Stomach (tissue), 19 donors: ENCODE measurements at places on chromosomes 2 and 18. TPM values are rescaled to one million over a fixed set of nuclear protein-coding genes. Genes with fewer than 3 reads are reported as not detected.

DNA sequence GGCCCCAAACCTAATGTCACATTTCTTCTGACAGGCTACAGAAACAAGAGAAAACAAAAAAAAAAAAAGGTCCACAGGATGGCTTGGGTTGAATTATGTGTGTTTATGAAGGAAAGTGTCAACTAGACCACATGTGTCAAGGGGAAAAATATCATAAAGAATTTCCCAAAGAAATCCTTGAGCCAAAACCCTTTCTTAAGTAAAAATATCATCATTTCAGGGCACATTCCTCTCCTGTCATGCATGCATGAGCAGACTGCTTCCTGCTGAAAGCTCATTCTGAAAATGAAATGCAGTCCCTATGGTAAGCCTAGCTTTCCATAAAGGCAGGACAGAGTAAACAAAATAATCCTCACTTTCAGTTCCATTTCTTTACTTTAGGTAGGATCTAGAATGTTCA lies 85.7 kb upstream of the RBBP8 start:
- DNase-seq: no peak

GRCh38 chr18:26277374-26277773 lies 51.1 kb downstream of the TAF4B start:
- DNase-seq: no peak

DNA sequence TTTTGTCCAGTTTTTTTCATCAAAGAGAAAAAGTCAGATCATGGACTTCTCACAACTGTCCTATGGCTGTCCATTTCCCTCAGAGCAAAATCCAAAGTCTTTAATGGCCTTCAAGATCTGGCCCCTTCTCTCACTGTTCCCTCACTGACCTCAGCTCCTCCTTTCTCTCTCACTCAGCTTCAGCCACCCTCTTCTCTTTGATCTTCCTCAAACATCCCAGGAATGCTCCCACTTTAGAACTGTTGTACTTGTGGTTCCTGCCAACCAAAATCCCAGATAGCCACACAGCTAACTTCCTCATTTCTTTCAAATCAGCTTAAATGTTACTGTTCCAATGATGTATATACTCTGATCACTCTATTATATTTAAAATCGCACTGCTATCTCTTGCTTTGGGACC lies 82.9 kb downstream of the NUP35 start:
- no peak for DNase-seq

The FHL2 gene
- total RNA-seq: 42.6 TPM

The LIMS2 gene
- total RNA-seq: 52.5 TPM

DNA sequence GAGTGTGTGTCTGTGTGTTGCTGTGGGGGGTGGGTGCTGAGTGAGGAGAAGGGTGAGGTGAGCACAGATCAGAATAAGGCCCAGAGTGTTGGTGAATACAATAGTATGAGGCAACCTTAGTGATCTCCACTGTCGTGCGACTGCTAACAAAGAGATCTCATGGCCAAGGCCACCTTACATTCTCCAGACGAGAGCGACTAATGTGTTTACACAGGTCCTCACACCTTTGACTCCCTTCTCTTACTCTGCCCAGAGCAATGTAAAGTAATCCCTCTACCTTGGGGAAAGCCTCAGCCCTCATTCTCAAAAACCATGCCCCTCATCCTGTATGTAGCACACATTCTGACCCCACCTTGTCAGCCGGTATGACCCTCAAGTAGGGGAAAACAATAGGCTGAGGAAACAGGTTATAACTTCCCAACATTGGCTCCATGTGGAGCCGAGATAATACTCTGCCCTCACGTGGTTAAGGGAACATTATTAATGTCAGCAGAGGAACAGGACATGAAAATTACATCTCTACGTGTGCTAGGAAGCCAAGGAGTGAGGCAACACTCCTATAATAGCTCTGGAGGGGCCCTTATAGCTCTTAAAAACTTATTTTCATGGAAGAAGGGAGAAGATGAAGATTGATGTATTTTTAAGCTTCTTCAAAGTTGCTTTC lies 323.0 kb upstream of the NT5C1B start:
- no peak for DNase-seq

The AQP12B gene
- total RNA-seq: not detected

GRCh38 chr2:158098178-158098577 lies 3.5 kb upstream of the UPP2 start:
- DNase-seq: no peak

DNA sequence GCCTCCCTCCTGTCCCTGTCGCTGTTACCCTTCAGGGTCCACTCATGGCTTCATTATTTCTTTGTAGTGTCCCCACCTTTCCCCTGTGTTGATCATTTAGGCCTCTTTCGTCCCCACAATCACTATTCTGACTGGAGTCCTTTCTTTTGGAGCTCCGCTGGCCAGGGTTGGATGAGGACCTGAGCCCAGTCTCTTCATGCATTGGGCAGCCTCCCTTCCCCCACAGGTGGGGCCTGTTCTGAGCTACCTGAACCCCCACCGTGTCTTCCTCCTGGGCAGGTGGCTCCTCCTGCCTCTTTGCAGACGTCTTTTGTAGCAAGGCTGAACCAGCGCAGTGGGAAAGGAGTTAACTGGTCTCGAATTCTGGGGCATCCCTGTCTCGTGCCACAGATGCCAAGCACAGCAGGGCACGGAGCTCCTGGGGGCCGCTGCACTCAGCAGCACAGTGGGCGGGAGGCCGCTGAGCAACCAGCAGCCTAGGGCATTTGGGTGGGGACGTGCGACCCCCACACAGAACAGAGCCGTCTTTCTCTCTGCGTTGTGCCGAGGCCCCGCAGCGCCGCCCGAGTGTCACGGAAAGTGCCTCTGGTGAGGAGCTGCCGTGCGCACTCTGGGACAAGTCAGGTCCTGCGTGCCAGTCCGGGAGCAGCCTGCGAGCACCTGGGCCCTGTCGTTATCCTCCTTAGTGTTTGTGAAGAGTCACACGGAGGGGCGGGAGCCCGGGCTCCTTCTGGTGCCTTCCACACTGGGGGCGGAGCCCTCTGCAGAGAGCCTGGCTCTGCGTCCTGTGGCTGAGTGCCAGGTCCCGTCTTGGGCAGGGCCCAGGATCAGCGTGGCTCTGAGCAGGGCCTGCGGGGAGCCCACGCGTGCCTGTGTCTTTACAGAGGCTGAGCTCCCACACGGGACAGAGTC lies 130.1 kb downstream of the NFATC1 start:
- peak; percentile 75 for DNase-seq

DNA sequence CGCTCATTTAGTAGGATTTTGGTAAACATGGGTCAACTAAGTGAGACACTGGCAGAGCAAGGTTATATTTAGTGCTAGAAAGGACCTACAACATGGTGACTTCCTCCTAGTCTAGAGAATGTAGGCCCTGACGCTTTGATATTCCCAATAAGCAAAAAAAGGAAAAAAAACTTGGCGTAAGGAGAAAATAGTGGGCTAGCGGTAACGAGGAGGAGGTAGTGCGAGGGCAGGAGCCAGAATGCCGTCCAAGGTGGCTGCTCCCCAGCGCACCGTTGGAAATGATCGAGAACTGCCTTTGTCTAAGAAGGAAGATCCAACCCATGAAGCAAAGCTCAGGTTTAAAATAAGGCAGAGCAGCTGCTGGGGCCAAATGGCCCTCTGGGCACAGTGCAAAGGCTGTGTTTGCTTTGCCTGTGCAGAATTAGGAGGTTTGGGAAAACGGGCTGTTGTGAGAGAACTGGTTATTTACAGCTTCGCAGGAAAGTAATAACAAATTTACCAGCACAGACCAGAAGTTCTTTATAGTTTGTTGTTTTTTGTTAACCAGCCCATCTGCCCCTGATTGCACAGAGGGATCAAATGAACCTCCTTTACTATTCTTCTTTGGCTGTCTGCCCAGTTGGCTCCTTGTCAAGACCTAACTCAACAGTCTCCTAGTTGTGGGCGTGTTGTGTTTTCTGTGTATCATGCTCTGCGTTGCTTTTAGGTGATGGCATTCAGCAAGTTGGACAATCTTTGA lies 86.6 kb downstream of the ITGB1BP1 start:
- DNase-seq: peak; percentile 77

The CABYR gene
- total RNA-seq: not detected

The PTH2R gene
- total RNA-seq: not detected

DNA sequence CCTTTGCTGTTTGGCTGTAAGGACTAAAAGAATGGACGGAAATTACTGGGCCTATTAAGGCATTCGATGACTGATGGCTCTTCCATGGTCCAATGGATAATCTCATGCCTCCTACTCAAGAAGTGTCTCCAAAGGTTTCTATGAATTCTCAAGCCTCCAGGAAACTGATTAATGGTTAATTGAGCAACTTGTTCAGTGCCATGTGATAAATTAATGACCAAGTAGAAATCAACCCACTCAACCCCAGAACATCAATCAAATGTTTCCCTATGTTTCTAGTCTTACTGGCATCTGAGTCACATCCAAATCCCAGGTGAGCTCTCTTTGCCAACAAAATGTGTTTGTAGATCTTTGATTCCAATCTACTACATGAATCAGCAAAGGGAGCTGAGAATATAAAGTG lies 103.6 kb downstream of the NXPH2 start:
- no peak for DNase-seq

DNA sequence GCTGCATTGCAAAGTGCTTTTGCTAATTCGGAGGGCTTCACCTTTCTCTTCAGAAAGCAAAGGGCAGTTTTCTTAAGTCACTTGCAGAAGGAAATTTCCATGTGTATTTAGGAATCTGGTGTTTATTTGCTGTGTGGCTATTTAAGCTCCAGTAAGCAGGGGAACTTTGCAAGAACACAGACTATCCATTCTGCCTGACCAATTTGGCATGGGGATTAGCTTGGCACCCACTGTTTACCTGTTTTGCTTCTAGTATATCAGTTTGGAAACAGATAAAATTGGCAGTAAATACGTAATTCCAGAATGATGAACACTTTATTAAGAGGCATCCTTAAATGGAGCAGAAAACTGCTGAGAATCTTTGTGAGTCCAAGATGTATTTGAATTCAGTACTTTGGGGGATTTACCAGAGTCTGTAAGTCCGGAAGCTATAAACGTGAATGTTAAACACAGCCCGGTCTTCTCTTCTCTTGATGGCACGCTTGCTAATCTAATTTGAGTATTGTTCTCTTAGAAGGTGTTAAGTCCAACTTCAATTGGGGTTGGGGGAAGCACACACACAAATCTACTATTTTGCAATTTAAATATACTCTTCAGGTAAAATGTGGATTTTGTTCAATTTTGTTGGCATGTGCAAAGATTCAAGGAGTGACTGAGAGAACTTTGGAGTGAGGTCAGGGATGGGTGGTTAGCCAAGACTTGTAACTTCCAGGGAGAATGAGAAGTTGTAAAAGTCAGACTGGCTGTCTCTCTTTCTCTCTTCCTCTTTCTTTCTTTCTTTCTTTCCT lies 650 bp downstream of the ACKR3 start:
- no peak for DNase-seq

DNA sequence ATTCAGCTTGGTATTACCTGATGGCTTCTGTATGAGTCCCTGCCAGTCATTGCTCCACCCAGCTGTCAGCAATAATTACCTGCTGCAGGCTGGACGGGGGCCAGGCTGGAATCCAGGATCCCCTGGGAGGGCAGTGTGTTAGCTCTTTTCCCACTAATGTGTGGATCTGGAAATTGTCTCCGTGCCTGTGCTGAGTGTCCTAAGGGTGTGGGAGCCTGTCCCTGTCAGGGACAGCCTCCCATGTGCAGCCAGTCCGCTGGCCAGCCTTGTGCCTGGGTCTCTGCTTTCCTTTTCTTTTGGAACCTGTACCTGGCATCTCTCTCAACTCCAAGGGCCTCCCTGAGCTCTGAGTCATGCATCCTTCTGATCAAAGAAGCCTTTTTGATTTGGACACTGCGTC lies 107.2 kb upstream of the SPRED2 start:
- no peak for DNase-seq

GRCh38 chr18:13513481-13513880 lies 212.9 kb downstream of the FAM210A start:
- no peak for DNase-seq

The ARHGAP28 gene
- total RNA-seq: 20.7 TPM

DNA sequence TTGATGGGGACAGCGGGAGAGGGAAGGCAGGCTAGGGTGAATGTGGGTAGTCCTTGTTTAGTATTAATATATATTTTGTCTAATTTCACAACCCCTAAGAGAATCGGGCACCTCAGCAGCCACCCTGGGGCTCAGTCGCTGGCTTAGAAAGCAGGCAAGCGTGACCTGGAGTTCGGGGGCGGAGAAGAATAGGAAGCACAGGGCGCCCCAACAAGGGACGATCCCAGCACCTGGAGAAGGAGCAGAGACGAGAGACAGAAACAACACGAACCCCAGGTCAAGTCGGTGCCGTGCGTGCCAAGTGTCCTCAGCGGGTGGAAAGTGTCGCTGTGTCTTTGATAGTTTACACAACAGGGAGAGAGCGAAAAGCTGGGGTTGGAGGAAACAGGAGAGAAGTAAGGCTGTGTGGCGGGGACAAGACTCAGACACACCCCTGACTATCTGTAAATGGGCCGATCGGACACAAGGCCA lies 95.4 kb downstream of the NFATC1 start:
- no peak for DNase-seq

DNA sequence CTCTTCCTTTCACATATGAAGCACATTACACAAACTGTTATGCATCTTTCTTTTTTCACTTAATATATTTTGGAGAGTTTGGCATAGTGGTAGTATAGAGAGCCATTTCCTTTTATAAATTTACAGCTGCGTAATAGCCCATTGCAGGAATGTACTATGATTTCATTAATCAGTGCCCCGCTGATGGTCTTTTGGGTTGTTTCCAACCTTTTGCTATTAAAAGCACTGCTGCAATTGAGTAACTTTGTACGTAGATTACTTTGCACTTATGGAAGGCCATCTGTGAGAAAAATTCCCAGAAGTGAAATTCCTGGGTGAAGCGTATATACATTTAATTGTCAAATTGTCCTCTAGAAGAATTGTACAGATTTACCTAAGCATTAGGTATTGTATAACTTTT lies 565.3 kb upstream of the ZNF804A start:
- DNase-seq: no peak

DNA sequence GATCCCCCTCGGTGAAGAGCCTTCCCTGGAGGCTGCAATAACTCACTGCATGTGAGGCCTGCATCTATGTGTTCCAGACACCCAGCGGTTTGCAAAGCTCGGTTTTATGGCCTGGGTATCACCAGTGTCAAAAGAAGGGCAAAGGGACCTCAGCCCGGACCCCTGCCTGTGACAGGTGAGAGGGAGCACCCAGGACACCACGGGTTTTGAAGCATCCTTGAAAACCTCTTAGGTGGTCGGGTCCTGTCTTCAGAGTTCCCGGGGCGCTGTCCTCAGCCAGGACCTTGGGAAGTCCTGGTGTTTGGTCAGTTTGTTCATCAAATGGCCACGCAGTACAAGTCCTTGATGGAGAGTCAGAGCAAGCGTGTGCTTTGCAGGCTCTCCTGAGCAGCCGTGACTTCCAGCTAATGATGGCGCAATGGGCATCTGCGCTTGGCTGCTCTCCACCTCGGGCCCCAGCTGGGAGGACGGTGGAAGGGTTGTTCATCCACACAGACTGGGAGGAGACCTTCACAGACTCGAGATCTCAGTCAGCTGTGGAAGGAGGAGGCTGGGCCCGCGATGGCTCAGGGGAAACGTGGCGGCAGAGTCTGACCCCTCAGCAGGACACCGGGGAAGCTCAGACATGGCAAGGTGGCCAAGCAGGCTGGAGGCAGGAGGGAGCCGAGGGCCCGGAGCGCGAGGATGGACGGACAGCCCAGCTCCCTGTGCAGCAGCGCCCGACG lies 113.1 kb upstream of the GPC1 start:
- DNase-seq: no peak

- DNase-seq: no peak
These were observed 8.6 kb downstream of the GNLY start for GRCh38 chr2:85702800-85703199.
